ENCODE measurements at places on chromosomes 13 and 19.

- no peak for DNase-seq
These were observed 328.6 kb downstream of the SLITRK5 start for GRCh38 chr13:87999788-88000187.

DNA sequence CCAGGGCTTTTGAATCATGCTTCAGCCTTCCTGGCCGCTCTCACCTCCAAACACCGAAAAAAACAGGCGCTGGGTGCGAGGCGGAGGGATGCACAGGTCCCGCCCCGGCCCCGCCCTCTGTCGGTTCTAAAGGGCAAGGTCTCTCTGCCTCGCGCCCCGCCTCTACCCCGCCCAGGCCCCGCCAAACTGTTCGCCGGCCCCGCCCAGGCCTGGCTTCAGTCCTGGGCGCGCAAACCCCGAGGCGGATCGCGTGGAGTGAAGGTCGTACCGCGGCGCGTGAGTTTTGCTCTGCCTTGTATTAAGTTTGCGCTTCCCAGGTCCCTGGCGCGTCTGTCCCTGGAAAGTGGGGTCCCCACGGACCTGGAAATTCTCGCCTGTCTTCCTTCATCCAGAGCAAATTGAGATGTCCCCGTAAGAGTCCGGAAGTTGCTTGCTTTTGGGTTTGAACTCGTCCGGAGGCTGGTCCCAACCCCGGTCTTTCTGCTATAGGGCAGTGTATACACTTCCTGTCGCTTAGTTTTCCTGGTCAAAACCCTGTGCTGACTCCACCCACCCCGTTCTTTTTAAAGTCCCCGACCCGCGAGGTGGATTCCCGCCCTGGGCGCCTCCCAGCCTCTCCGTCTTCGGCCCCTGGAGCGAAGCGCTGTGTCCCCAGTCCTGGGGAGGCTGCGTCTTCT is 8.4 kb downstream of the ZNF808 start:
- DNase-seq, result peak; percentile 89

DNA sequence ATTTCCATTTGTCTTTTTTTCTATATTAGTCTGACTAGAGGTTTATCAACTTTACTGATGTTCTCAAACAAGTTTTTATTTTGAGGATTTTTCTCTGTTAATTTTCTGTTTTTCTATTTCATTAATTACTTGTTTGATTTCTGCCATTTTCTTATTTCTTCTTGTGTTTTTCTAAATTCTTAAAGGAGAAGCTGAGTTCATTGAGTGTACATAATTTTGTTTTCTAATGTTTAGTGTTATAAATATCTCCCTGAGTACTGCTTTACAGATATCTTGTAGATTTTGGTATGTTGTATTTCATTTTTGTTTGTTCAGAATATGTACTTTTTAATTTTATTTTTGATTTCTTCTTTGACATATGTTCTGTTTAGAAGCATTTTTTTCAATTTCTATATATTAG is 1404.3 kb upstream of the MIR17HG start:
- DNase-seq, result no peak

DNA sequence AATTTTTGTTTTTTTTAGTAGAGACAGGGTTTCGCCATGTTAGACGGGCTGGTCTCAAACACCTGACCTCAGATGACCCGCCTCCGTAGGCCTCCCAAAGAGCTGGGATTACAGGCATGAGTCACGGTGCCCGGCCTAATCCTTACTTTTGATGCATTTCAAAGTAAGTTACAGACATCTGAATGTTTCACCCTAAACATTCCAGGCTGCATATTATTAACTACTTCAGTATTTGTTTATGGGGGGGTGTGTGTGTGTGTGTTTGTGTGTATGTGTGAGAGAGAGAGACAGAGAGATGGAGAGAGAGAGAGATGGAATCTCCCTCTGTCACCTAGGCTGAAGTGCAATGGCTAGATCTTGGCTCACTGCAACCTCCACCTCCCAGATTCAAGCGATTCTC is 13.1 kb downstream of the SULT2B1 start:
- DNase-seq, result no peak

DNA sequence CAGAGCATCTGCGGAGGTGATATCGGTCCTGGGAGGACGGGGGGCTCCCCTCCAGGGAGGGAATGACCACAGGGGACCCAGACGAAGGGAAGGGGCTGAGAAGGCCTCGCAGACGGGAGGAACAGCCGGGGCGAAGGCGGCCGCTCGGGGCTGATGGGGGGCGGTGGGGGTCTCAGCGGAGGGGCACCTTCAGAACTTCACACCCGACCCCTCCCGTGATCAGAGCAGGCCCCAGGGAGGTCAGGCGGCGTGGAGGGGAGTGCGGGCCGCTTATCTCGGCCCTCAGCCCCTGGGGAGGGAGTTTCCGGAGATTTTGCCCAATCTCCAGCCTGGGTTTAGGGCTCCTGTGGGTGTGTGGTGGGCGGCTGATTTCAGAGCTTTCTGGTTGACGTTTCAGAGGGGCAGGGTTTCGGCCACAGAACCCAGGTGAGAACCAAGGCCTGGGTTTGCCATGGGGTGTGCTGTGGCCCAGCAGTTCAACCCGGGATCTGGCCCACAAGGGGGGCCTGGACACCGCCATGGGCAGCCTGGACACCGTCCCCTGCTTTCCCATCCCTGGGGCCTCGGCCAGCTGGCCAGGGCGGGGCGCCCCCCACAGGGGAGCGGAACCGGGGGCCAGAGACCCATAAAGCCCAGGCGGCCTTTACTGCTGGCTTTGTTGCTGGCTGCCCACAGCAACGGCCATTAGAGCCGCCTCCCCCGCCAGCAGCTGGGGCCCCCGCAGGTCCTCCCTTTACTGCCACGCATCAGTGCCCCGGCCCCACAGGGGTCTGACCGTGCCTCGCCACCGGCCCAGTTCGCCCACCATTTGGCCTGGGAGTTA is 29.0 kb downstream of the ARID3A start:
- DNase-seq, result no peak

DNA sequence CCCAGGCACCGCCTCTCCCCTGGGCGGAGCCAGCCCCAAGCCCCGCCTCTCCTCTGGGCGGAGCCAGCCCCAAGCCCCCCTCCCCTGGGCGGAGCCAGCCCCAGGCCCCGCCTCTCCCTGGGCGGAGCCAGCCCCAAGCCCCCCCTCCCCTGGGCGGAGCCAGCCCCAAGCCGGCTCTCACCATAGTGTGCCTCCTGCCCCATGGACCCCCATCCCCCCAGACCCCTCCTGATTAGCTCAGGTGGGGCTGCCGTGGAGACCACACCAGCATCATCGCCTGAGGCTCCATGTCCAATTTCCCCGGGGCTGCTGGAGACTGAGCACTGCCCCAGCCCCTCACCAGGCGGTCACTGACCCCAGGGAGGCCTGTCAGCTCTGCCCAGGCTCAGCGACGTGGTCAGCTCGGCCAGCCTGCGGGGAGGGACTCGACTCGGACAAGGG is 4.2 kb upstream of the MADCAM1 start:
- DNase-seq, result no peak

GRCh38 chr13:99870541-99870940 is 101.0 kb downstream of the ZIC5 start:
- no peak for DNase-seq

GRCh38 chr13:105406551-105406950 is 1128.9 kb downstream of the EFNB2 start:
- DNase-seq, result no peak

GRCh38 chr13:67134417-67135129 is 95.6 kb downstream of the PCDH9 start:
- no peak for DNase-seq

- no peak for DNase-seq
These were observed 66.4 kb upstream of the KL start for GRCh38 chr13:32949820-32950219.

- no peak for DNase-seq
These were observed 5.3 kb downstream of the CARM1 start for GRCh38 chr19:10876459-10877240.

DNA sequence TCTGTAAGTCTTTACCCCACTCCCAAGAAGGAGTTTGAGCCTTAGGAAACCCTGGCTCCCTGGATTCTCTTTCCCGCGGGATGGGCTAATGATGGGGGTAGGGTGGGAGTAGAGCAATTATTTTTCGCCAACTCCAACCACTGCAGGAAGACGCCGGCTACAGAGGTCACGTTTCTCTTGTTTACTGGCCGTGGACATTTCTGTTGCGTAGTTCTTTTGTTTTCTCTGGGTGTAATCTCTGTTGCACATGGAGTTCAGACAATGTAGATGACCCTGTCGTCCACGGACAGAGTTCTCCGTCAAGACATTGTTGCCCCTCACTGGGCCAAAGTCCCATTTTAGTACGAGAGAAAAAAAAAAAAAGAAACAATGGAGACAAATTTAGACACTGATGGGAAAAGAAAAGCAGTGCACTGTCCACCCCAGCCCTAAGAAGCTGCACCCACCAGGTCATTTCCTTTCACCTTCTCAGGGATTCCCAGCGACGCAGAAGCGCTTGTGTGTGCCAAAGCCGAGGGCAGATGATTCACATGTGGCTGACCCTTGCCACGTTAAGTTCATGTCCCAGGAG is 133.9 kb upstream of the ARGLU1 start:
- DNase-seq, result no peak

DNA sequence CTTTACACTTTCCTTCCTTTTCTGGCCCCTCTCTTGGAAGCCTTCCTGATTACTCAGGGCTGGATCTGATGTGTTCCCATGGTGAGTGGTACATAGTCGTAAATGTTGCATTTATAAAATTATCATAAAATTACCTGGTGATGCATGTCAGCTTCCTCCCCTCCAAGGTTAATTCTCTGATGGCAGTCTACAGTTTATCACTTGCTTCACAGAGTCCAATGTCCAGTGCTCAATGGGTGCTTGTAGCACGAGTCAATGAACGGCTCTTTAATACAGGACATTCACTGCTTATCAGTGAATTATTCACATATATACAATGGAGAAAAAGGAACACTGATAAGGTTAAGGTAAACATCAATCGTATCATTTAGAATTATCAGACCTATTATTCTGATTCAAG is 27.0 kb upstream of the OXGR1 start:
- no peak for DNase-seq

DNA sequence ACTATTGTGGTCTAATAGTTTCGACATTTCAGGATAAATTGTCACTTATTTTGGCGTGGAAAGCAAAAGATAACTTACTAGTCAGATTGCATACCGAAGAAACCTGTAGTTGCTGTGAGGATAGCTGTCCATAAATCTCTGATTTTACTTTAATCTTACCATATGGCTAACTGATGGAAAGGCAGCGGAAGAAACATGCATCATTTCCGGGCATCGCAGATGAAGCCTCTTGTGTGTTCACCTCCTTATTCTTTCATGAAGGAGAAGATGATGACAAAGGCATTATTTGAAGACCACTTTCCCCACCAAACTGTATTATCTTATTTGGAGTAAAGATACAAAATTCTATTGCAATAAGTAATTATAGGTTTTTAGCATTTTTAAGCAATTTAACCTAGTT is 763.6 kb upstream of the SLITRK6 start:
- no peak for DNase-seq

GRCh38 chr13:41568972-41569351 is 111.6 kb downstream of the RGCC start:
- DNase-seq, result no peak

GRCh38 chr13:32284927-32285632 is 30.1 kb downstream of the ZAR1L start:
- DNase-seq, result no peak

Data from activated CD4-positive, alpha-beta T cell treated with anti-CD3 and anti-CD28 coated beads for 24 hours (primary cell).